ENCODE measurements at places on chromosomes 5 and 9.

GRCh38 chr5:178984145-178985072 lies 10.7 kb downstream of the GRM6 start:
- DNase-seq = no peak

DNA sequence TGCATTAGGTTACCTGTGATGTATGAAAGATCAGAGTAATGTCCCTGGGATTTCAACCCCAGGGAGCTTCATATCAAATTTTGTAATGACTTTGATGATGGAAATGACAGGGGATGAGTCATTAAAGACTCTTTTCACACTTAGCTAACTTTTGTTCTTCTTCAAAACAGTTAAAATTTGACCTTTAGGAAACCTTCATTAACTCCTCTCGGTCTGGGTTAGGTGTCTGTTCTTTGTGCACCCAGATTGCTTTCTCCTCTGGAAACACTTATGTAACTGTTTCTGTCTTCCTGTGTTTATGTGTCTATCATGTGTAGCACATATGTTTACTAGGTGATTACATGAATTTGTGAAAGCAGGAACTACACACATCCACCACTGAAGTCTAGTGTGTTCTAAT lies 1.6 kb downstream of the SRFBP1 start:
- DNase-seq = no peak

DNA sequence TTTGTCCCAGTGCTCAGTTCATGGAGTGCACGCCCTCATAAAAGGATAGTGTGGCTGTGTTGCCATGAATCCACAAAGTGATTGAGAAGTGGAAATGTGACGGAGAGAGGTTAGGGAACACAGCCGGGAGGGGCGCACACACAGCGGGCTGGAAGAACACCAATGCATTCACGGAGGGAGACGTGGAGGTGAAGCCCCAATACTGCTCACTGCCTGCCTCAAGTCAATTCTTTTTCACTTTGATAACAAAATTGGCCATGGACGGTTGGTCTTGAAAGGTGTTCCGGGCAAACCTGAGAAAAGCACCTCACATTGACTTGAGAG lies 424.1 kb downstream of the MED10 start:
- no peak for DNase-seq

DNA sequence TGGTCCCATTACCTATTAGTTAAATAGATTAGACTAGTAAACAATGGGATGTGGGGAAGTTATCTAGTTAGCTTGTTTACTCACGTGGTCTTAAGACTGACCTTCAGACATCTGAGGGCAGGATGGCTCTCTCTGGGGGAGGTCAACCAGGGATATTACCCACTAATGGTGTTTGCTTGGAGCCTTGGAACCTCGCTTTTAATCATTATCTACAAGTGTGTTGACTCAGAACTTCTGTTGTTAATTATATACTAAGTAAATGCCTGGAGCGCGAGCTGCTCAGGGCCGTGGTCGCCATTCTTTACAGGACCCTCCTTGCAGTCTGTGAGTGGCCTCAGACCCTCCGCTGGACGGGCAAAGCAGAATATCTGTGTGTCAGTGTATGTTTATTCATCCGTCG lies 48.5 kb upstream of the ZNF354A start:
- no peak for DNase-seq

- no peak for DNase-seq
These were observed 928.3 kb downstream of the NR2F1-AS1 start for GRCh38 chr5:92652756-92653155.

DNA sequence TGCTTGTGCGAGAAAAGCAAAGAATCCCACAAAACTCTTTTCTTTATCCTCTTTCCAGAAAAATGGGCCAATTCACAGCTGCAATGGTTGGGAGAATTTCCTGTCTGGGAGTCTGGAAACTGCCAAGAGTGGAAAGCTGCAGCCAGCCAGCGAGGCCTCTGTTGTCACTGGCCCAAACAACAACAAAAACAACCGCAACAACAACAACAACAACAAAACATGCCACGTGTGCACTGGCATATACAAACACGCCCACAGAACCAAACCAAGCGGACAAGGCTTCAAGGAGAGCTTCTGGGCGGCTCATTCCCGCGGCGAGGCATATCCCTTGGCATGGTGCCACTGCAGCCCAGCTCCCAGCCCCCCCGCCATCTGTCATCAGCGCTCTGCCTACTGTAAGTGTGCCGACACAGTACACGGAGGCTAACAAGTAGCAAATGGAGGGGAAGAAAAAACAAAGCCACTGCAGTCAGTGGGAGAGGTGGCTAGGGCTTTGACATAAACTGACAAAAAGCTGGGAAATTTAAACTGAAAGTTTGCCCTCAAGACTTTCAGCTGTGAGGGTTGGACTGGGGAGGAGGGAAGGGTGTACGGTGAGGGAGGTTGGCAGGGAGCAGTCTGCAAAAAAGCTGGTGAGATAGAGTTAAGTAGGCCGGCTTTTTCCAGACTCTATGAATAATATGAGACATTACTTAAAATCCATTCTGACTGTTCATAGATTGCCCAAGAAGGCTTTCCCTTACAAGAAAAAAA lies 165.0 kb upstream of the ZNF462 start:
- DNase-seq = peak; percentile 84

GRCh38 chr9:13690595-13690994 lies 411.1 kb upstream of the MPDZ start:
- DNase-seq = no peak

DNA sequence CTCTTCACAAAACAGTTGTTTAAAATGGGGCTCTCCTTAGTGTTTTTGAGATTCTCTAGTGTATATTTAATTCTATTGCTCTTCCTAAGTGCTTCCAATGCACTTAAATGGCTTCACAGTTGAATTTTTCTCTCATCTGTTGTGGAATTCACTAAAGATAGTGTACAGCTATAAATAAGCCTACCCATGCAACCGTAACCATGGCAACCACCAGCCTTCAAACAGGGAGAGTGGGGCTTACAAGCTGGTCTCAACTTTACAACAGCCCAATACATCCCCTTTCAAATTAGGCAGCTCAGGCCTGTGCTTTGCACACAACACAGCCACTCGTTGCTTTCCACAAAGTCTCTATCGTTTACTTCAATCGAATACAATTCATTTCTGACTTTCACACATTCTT lies 144.0 kb upstream of the PLPPR1 start:
- DNase-seq = peak; percentile 2

DNA sequence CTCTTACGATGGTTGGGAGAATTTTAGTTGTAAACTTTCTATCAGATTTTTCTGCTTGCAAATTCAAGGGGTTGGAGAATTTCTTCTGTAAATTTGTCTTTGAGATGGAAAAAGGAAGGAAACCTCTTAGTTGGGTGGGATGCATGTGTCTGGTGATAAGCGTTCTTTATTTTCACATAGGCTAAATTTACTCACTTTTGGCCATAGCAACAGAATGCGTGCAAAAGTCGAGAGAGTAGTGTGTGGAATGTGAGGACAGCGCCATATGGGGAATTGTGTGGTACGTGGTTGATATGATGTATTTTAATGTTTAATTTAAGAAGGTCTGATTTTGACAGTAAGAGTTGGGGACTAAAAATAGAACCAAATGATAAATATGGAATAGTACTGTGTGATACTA lies 282.2 kb downstream of the TAF11L14 start:
- DNase-seq = no peak

DNA sequence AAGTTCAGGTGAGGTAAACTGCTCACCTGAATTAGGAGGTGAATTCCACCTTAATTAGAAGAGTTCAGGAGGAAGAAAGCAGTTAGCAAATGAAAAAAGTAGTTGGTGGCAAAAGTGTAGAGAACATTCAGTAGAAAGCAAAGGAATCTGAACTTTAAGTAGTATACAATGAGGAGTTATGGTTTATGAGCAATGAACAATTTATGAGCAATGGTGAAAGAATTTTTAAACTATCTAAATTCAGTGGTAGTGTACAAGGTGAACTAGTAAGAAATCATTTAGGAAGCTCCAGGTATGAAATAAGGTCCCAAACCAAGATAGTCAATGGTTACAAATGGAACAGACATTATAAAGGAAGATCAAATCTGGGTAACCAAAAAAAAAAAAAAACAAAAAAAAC lies 3.1 kb downstream of the CETN3 start:
- no peak for DNase-seq

DNA sequence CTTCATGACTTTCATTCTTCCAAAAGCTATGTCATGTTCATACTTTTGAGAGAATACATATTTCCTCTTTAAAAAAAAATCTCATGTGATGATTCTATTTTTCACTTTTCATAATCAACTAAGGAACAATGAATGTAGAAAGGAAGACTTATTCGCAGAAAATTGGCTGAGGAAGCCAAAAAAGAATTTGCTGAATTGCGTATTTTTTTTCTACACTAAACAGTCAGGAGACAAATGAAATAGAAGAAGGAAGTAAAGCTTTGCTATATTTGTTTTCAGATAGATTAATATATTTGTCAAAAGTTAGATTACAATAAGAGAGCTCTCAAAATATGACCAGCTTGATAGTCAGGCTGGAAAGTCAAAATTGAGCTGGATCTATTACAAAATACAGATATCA lies 504.2 kb downstream of the ANXA1 start:
- DNase-seq = no peak

DNA sequence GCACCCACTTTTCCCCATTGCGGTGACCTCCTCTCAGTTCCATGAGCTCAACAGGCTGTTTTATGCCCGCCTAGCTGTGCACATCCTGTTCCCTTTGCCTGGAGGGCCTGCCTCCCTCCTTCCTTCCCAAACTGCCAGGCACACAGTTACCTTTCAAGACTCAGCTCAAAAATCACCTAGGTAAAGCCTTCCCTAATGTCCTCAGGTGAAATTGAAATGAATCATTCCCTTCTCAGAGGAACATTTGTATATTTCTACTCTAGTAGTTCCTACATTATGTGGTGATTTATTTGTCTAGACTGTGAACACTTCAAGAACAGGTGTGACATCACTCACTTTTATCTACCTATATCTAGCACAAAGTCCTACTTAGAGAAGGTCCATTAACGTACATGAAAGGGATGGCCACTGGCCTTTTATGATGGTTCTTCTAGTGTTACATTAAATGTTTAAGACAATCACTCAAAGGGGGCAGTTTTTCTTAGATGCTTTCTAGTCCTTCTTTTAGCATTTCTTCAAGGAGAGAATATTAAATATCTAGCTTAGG lies 103.5 kb upstream of the EQTN start:
- no peak for DNase-seq

DNA sequence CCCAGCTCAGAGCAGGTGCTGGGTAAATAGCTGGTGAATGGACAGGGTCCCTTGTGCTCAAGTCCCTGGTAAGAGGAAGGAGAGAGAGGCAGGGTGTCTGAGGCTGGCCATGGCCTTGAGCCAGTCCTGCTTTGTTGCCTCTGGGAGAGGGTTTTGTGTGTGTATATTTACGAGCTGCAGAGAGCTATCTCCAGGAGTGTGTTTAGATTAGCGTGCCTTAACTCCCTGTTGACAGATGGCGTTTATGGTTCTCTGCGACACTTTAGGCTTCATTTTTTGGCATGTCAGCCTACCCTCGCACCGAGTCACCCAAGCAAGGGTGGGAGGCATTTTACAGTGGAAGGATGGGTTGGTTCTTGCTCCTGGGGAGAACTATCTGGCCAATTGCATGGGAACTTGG lies 22.2 kb downstream of the HMCN2 start:
- DNase-seq = no peak

DNA sequence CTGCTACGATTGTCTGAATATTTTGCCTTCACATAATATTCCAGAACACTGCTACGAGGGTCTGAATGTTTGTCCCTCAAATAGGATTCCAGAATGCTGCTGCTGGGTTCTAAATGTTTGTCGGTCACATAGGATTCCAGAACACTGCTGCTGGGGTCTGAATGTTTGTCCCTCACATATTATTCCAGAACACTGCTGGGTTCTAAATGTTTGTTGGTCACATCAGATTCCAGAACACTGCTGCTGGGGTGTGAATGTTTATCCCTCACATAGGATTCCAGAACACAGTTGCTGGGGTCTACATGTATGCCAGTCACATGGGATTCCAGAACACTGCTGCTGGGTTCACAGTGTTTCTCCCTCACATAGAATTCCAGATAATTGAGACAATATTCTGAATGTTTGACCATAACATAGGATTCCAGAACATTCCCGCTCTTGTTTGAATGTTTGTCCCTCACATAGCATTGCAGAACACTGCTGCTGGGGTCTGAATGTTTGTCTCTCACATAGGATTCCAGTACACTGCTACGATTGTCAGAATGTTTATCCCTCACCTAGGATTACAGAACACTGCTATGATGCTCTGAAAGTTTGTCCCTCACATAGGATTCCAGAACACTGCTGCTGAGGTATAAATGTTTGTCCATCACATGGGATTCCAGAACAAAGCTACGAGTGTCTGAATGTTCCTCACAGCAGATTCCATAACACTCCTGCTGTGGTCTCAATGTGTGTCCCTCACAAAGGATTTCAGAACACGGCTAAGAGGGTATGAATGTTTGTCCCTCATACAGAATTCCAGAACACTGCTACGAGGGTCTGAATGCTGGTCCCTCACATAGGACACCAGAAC lies 201.8 kb downstream of the FOXD4L6 start:
- no peak for DNase-seq

- peak; percentile 95 for DNase-seq
These were observed at the start of gene SNX30 for GRCh38 chr9:112750016-112750763. SNX30 (plus strand) TSS chr9:112750760; CDS start chr9:112751002, 242 bp downstream.
